Dermis blood vessel endothelial cell (primary cell): ENCODE measurements at places on chromosomes 2 and 18. TPM values are rescaled to one million over a fixed set of nuclear protein-coding genes. Genes with fewer than 3 reads are reported as not detected.

DNA sequence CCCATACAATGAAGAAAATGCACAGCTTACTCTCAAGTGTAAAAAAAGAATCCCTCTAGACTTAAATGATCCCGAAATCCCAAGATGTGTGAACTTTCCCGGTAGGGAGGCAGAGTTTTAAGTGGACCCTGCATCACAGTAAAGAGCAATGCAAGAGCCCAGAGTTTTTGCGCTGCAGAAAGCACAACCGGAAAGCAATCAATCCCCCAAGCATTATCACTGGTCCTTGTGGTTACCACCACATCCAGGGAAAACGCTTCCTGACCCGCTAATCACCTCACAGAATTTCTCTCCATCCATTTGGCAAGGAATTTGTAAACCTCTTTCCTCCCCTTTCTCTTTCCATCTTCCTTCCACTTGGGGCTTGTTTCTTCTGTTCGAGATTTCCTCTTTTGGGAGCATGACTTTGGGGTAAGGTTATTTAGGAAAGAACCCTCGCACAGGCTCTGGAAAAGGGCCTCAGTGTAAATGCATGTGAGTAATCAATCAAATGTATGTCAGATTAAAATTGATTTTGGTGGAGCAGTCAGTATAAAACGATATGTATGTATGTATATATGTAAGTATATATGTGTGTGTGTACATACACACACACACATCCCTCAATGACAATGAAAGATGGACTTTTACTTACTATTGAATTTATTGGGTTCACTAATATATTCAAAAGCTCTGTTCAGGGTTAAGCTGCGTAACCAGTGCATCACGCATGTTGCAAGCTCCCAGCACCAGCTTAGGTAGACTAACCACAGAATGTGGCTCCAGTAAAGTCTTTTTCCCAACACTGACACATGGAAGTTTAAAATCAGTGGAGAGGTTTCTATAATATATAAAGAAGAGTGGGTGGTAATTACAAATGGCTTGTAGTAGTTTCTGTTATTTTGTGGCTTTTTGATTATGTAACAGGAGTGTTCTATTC lies 1.6 kb downstream of the PLCL1 start:
- no peak for DNase-seq

DNA sequence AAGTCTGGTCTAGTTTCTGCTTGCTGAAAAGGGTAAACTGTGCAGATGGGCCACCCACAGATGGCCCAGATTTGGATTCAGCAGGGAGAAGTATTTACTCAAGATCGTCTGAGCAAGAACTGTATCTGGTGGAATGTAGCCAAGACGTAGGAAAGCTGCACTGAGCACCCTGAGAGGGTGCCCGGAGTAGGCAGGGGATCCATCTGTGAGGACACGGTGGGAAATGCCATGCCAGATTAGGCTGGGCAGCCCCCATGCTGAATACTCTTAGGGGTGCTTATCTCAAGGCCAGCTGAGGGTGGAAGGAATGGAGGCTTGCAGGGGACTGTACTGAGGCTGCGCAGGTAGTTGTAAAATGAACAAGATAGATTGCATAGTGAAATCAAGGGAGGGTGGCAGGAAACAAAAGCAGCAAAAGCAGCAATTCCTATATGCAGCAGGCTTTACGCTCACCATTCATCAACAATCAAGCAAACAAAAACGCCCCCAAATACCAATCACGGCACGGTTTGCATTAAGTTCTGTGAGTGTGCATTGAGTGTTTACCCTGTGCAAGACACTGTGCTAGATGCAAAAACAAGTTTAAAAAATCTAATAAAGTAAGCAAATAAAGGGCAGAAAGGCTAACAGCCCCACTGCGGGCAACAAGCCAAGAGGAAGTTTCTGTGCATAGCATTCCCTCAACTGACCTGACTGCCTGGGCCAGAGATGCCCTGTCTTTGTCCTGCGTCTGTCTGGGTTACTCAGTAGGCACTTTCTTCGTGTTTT lies 32.2 kb upstream of the LPIN2 start:
- peak; percentile 62 for DNase-seq

- peak; percentile 34 for DNase-seq
These were observed 15.1 kb upstream of the DARS1 start for GRCh38 chr2:136000502-136000901.

DNA sequence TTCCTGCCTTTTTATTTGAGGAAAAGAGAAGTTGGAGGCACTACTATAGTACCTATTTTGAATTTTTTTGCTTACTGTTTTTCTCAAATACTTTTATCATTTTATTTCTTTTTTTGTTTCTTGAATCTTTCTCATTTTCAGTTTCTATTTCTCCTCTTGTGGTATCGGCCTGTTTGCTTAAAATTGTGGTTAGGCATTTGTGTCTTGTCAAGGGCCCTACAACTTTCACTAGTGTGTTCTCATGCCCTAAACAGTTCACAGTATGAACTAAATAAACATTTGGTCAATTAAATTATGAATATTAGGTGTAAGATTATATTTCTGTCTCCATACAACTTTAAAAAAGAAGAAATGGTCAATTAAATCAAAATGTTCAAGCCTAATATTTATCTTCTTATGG lies 613.5 kb downstream of the MBD2 start:
- no peak for DNase-seq

DNA sequence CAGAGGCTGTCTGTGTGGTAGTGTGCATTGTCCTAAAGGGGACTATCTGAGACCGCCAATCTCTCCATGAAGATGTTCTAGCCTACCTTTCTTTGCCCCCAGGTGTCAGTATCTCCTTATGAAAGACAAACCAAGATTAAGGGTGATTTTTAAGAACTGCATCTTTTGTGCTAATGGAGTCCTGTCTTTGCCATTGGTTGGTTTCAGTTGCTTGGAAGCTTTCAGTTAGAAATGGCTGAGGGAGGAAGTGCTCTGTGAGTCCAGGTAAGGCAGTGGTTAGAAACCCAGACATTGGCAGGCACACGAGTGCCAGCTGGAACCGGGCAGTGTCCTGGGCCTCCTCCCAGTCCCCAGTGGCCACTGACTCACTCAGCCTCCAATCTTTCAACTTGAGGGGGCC lies 111.3 kb downstream of the DOCK10 start:
- DNase-seq: no peak

DNA sequence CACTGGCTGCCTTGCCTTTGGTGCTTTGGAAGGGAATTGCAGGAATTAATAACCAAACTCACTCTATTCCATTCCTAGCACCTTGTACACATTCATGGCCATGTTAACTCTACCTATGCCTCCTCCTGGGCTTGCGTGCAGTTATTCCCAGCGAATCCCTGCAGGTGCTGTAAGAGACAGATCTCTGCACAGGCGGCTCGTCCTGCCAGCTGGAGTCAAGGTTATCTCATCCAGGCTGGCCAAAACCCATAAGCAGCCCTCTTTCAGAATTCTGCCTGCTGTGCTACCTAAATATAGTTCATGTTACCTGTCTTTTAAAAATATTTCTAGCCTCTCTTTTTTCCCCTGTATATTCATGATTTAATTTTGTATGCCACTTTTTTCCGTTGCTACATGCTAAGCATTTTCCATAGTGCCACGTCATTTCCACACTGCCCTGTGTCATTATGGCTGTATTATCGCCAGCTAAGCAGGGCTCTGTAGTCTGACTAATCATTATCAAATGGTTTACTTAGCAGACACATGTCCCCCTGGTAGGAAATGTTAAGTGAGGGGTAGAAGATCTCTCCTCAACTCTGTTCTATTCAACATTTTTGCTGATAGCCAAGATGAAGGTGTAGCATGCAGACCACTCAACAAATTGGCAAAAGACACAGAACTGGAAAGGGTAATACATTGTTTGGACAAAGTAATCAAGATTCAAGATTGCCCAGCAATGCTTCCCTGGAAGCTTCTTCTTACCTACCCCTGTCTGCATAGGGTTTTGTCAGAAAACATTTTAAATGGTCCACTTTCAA lies 79.7 kb upstream of the TAF1B start:
- peak; percentile 79 for DNase-seq

DNA sequence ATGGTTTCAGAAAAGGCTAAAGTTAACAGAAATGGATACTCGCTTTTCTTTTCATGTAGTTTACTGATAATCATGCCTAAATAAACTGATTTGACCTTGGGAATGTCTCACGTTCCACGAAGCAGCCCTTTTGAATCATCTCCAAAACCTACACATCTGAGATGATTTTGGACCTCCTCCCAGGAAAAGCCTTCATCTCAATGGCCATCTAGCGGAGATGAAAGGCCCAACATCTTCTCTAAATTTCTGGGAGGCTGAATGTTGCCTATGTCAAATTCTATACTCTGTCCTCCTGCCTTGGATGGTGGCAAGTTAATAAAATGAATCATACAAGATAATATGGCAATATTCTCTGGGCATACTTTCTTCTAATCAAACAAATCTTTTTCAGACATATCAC lies 448.5 kb downstream of the ZEB2 start:
- no peak for DNase-seq

CNRIP1 gene
- 45.3 and 52.3 TPM in 2 replicates for total RNA-seq

DNA sequence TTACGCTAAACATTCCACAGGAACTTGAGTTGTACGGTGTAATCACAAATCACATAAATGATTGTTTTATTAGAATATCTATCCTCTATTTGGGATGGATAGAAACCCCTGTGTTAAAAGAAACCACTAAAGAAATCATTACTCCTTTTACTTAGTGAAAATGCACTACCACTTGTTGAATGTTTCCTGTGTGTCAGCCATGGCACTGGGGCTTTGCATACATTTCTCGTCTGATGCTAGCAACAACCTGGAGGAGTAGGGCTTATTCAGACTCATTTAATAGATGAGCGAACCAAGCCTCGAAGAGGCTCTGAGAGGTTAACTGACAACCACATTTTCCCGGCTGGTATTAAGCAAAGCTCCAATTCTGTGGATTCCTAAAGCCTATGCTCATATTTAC lies 60.5 kb upstream of the PELI1 start:
- no peak for DNase-seq

- no peak for DNase-seq
These were observed 2.0 kb downstream of the IGFBP2 start for GRCh38 chr2:216635171-216635570.

GRCh38 chr2:230843132-230843531 lies 21.6 kb upstream of the ITM2C start:
- no peak for DNase-seq

- peak; percentile 46 for DNase-seq
These were observed 41.2 kb downstream of the ASAP2 start for GRCh38 chr2:9247786-9248185.

SIGLEC15 gene
- 0.05 TPM in 1 of 2 replicates, not detected in the other for total RNA-seq

- DNase-seq: peak; percentile 79
These were observed 60.1 kb upstream of the GLI2 start for GRCh38 chr2:120675460-120676130.

TEKT4 gene
- not detected in 2 replicates for total RNA-seq

DNA sequence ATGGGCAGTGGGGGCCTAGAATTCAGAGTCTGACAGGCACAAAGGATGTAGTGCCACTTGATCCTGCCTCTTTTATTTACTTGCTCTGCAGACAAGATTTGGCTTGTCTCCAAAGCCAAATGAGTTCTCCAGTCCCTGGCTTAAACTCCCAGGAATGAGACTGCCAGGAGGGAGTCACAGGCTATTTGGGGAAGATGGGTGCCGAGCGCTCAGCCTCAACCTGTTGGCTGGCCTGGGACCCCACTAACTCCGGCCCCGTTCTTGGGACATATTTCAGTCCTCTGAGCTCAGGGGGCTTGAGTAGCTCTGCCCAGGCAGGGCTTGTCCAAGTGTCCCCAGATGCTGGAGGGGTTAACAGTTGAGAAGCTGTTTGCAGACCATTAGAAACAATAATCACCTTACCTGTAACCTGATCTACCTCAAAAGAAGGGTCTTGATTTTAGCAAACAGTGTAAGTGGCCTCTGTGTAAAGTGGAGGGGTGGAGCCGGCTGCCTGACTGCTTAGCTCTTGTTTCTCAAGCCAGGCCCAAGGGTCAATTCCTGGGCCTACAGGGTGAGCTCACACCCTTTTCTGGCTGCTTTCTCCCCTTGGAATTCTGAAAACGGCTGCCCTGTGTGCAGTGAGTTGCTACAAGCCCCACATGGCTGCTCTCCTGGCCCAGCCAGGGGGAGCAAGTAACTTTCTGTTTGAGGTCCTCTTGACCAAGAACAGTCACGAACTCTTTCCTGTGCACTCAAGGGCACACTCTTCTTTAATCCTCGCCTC lies 27.1 kb upstream of the FZD5 start:
- DNase-seq: no peak

- no peak for DNase-seq
These were observed 27.5 kb downstream of the COA5 start for GRCh38 chr2:98580656-98581284.

DNA sequence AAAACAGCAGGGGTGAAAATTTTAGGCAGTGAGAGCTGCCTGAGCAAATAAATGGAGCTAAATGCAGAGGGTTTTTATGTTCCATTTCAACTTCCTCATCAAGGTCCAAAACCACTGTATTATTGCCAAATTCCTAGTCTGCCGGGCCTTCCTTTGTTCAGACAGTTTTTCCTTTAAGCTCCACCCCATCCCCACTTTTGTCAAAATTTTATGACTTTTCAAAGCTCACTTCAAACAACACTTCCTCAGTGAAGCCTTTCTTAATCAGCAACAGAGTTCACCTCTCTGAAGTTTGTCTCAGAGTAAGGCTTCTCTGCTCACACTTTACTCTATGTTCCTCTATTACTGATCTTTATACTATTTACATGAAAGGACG lies 81.3 kb downstream of the CERKL start:
- no peak for DNase-seq

HOXD9 gene
- 24.5 and 28.4 TPM in 2 replicates for total RNA-seq

CCDC138 gene
- total RNA-seq: 7.8 and 8.8 TPM in 2 replicates

DNA sequence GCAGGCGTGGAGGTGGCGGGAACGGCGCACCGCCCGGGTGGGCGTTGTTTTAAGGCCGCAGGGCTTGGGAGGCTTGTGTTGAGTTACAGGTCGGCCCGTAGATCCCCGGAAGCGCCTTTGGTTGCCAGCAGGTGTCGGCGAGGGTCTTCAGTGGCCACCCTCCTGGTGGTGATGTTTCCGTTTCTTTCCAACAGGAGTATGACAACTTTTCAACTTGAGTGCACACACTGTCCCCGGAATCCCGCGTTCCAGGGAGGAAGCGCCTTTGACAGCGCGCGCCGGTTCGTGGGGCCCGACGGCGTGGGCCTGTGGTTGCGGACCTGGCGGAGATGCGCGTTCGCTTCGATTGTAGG lies 1.0 kb upstream of the HDAC4 start:
- peak; percentile 57 for DNase-seq

GRCh38 chr2:20619624-20620024 lies 31.3 kb downstream of the HS1BP3 start:
- DNase-seq: no peak
